ENCODE measurements at places on chromosomes 2 and 18. TPM values are rescaled to one million over a fixed set of nuclear protein-coding genes. Genes with fewer than 3 reads are reported as not detected.

Gene SLC5A7
- total RNA-seq = not detected

DNA sequence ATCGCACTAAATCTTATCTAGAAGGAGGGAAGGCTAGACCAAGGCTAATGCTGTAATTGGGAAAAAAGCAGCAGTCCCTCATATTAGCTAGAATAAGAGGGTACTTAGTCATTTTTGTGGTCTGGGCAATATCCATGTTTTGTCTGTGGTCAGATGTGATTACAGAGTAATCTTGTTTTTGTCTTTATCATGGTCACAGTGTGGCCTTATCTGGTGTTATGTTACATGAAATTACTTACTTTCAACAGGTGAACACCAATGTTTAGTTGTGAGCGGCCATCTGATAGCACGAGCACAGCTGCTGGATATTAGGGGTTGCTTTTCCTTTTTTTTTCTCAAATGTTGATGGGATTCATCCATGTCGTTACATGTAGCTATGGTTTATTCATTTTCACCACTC, 23.7 kb upstream of the PLEKHM3 start:
- DNase-seq = no peak

Gene UGT1A5
- total RNA-seq = 4.6 TPM

- DNase-seq = peak; percentile 86
Observed at GRCh38 chr2:26767894-26768487, 3.9 kb downstream of the SLC35F6 start.

GRCh38 chr2:20942646-20943125, 101.2 kb downstream of the APOB start:
- no peak for DNase-seq

Measured in left lobe of liver (tissue), 2 donors.